ENCODE measurements at places on chromosomes 11 and 22. TPM values are rescaled to one million over a fixed set of nuclear protein-coding genes. Genes with fewer than 3 reads are reported as not detected.

PATE4 gene
- not detected for total RNA-seq

DCDC1 gene
- not detected for total RNA-seq

LRRN4CL gene
- total RNA-seq, result 0.85 TPM

VSIG2 gene
- not detected for total RNA-seq

PRG3 gene
- not detected for total RNA-seq

- DNase-seq, result no peak
These were observed 603 bp upstream of the ZFTA start for GRCh38 chr11:63769042-63769713.

DNA sequence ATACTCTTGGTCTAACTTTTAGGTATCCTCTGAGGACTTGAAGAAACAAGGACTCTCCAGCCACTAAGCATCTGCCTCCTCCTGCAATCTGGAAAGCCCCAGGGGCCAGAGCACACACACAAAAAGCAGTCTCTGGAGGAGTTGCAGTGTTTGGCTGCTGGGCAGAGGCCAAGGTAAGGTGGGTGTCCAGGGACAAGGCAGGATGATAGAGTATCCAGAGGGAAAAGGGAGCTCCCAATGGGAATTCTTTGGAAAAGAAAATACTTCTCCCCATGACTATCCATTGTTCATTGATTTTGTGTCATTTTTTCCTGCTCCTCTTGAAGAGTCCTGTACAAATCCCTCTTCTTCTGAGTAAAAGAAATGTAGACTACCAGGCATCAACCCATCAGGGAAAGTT lies at the start of gene OR52I2:
Gene OR52I2 (plus strand): TSS at position 301 of the 400 bp plus-strand sequence.
- no peak for DNase-seq

DNA sequence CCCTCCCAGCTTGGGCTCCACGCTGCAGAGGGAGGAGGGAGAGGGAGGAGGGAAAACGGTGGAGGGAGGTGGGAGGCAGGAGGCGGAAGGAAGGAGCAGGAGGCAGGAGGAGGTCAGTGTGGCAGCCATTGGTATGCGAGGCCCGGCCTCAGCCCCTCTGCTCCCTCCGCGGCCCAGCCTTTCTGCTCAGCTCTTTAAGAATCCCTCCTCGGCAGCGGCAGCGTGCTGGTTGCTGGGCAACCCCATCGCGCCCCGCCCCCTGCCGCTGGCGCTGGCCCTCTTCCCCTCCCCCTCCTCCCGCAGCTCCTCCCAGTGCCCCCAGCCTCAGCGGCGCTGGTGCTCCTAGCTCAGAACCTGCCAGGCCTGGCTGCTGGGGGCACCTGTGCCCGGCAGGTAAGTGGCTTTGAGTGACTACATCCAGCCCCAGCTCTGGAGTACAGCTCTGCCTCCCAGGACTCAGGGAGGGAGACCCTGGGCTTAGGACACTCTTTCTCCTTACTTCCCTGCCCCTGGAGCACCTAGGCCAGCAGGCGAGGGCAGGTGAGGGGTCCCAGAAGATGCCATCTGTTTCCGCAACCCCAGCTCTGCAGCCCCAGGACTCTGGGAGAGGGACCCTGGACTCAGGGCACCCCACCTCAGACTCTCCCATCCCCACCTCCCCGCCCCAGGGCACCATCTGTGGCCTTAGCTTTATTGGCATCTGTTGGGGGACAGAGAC lies 7.2 kb upstream of the FLRT1 start:
- no peak for DNase-seq

DNA sequence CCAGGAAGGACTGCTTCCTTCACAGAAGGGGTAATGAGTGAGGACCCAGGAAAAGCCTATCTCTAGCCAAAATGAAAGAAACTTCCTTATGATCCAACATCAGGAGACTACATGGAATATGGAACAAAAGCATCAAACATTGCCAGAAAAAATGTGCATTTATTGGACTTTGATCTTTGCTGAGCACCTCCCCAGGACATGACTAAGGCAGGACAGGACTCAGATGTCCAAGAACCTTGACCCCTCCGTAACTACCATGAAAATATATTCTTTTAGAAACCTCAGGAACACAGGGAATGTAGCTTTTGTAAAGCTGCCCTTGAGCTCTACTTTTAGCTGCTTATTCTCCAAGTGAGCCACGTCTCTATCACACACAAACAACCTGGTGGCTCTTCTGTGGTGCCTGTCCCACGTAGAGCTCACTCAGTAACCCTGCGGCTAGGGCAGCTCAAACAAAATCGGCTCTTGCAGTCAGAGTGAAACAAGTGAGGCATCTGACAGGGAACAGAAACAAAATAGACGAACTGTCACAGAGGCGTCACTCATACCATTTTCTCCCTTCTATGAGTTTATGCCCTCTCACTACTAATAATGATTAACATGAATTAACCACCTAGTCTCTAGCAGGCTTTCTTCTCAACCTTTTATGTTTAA lies 471.5 kb upstream of the API5 start:
- no peak for DNase-seq

GRCh38 chr11:8375932-8376331 lies 112.3 kb upstream of the LMO1 start:
- no peak for DNase-seq

GRCh38 chr22:36253523-36254490 lies 874 bp downstream of the APOL1 start:
- no peak for DNase-seq

GRCh38 chr11:1343391-1344055 lies 34.1 kb upstream of the TOLLIP start:
- no peak for DNase-seq

GRCh38 chr11:123057661-123058305 lies 4.2 kb downstream of the HSPA8 start:
- no peak for DNase-seq

- peak; percentile 71 for DNase-seq
These were observed 149.8 kb downstream of the CCDC34 start for GRCh38 chr11:27213232-27213660.

DNA sequence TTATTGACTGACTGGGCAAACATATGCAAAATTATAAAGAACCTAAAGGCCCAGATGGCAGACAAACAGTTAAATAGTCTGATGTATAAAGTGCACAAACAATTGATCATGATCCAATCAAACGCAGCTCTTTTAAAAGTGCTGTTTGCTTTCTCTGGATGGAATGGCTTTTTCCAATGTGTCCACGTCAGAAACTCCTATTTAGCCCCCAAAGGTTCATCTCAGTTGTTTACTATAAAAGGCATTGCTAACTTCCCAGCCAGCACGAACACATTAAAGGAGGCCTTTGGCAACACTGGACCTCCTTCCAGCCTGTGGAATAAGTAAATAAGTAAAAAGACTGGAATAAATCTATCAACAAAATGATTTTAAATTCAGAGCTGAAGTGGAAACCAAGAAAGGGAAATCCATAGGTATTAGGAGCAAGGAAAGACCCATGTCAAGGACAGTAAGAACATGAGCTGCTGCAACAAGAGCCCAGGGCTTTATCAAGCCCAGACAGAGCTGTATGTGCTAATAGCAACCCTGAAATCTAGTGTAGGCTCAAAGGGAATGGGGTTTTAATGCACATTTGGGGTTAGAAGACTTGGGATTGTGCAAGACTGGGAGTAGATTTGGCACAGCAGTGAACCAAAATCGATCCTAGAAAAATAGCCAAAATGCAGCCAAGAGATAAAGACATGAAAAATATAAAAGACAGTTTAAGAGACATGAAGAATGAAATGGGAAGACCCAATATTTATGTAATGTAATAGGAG lies 105.4 kb downstream of the EFCAB6 start:
- DNase-seq, result no peak

- DNase-seq, result no peak
These were observed 7.1 kb downstream of the NLRX1 start for GRCh38 chr11:119175493-119176077.

DNA sequence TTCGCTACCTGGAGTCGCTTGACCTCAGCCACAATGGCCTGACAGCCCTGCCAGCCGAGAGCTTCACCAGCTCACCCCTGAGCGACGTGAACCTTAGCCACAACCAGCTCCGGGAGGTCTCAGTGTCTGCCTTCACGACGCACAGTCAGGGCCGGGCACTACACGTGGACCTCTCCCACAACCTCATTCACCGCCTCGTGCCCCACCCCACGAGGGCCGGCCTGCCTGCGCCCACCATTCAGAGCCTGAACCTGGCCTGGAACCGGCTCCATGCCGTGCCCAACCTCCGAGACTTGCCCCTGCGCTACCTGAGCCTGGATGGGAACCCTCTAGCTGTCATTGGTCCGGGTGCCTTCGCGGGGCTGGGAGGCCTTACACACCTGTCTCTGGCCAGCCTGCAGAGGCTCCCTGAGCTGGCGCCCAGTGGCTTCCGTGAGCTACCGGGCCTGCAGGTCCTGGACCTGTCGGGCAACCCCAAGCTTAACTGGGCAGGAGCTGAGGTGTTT lies 12.8 kb downstream of the TSKU start:
- no peak for DNase-seq

GRCh38 chr11:60924110-60924905 lies at the start of gene TMEM132A:
Gene TMEM132A (plus strand): TSS chr11:60924460. CDS start chr11:60924634, 174 bp downstream.
- DNase-seq, result peak; percentile 61

GRCh38 chr11:74714904-74715303 lies 16.3 kb downstream of the CHRDL2 start:
- DNase-seq, result no peak

GRCh38 chr22:39502789-39503409 lies 809 bp downstream of the MIEF1 start:
- peak; percentile 21 for DNase-seq

DNA sequence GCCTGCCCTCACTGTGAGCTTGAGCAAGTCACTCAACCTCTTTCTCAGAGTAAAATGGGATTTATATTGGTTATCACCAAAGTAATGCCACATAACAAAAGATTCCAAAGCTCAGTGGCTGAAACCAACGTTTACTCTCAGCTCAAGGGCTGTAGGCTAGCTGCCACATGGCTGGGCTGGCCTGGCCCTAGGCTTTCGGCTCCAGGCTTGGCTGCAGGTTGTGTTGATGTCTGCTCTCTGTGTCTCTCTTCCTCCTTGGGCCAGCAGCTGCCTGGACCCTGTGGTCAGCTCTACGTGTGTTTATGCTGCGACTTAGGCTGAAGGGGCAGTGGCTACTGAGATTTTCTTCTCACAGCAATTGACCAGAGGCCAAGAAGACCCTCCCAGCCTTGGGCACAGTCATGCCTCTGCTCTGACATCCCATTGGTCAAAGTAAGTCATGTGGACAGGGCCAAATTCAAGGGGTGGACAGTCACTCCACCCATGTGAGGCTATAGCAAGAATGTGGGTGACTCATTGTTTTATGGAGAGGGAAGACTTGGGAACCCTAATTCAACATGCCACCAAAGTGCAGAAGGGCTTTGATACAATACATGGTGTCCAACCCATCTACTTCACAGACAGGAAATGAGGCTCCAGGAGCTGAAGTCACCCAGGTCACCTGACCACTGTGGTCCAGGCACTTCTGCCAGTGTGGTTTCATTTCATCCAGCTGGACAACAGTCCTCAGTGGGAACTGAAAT lies 90.6 kb downstream of the TSPAN18 start:
- DNase-seq, result no peak

GRCh38 chr22:28116219-28116673 lies 197.2 kb upstream of the PITPNB start:
- peak; percentile 81 for DNase-seq

DNA sequence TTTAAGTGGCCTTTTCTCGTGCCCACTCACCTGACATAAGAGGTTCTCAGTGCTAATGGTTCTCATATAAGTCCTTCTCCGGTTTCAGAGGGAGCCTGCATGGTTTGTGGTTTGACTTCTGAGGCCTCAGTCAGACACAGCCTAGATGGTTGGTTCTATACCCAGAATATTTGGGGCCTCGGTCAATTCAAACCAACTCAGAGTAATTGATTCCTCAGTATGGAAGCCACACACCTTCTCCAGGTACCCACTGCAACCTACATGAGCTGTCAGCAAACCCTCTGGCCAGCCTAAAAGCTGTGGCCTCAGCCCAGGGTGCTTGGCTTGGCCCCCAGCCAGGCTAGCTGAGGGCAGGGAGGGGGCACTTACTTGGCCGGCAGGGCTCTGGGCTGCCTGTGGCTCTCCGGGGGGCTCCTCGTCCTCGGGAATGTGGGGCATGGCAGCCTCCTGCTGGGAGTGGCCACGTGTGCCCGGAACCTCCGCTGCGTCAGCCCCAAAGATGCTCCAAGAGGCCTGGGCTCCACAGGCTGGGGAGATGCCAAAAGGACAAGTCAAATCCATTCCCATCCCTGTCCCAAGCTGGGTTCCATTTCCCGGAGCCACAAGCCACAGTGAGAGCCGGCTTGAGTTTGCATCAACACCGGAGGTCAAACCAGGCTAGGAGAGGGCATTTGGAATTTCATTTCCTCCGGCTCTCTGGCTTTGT lies 41.7 kb downstream of the IRAG1 start:
- DNase-seq, result no peak

DNA sequence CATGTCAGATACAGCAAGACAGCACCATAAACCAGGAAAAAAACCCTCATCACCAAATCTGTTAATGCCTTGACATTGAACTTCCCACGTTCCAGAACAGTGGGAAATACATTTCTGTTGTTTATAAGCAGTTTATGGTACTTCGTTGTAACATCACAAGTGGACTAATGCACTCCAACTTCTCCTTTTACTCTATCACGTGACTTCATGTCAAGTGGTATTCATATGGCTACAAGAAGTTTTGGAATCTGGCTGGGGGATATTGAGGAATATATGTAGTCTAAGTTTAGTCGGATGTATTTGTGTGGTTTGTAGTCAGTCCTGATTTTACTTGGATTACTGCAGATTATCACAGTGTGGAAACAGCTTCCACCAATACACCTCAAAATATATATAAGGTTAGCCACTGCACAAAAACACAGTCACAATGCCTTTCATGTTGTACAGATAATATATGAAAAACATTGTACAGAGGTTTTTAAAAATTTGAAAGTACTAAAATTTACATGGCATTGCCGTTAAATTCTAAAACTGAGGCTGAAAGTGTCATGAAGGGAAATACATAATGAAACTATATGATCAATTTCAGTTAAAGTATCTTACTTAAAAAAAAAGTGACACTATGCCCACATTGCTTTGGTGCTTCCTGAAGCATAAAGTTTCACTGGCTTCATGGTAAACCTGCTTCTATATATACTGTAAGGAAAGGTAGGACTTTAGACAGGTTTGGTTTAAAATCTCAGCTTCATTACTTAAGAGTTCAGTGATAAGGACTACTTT lies 134.1 kb downstream of the CASP12 start:
- no peak for DNase-seq

DNA sequence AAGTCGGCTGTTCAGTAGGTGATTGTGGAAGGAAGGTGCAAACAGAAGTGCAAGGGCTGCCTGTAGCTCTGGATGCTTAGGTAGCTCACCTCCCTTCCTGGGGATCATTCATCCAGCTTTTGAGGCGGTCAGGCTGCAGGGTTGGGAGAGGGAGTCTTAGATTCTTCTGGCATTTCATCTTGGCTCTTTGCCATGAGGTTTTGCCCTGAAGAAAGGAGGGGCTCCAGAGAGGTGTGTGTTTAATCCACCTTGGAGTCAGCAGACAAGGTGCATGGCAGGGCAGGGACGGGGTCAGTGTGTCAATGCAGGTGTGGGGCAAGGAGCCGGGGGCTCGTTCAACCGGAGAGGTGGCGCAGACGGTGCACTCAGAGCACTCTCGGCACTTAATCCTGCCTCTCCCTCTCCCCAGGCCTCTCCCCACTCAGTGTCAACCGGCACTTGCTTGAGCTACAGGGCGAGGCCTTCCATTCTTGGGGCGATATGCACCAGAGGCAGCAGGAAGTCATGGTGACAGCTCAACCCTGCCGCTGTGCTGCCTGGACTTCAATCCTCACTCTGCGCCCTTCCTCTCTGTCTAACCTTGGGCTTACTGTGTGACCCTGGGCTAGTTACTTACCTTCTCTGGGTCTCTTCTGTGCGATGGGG lies 7.2 kb downstream of the ADAMTS15 start:
- no peak for DNase-seq

Data from SJSA1 (cell line).